Neural crest cell (in vitro differentiated cells): ENCODE measurements at places on chromosomes 3 and 15.
A peak's percentile ranks its signal among the peaks of the same experiment; 100 is the strongest.

DNA sequence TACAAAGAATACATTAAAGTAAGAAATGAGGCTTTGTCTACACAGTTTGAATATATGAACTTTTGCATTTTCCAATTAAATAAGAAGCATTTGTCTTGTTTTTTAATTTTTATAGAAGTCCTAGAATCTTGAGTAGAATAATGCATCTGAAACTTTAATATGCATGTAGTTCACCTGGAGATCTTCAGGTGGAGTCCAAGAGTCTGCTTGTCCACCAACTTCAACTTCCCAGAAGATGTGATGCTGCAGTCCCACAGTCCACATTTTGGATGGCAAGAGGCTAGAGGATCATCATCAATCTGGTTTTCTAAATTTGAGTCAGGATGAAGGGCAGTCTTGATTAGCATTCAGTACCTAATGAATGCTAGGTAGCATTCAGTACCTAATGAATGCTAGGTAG is 357.6 kb upstream of the SOX2 start:
- no peak for DNase-seq

- DNase-seq, result no peak
Measured at GRCh38 chr3:122810734-122811133, 15.9 kb downstream of the SLC49A4 start.

DNA sequence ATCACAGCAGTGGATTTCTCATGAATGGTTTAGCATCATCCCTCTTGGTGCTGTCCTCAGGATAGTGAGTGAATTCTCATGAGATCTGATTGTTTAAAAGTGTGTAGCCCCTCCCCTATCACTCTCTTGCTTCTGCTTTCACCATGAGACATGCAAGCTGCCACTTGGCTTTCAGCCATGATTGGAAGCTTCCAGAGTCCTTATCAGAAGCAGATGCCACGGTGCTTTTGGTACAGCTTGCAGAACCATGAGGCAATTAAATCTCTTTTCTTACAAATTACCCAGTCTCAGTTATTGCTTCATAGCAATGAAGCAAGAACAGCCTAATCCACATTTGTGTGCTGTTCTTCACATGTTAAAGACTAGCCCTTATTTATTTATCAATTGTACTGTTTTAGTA is 495.2 kb upstream of the EPHA6 start:
- no peak for DNase-seq

GRCh38 chr3:24521420-24522145 is 26.9 kb upstream of the THRB start:
- DNase-seq, result peak; percentile 30

- no peak for DNase-seq
Measured at GRCh38 chr3:4306860-4307259, 3.7 kb downstream of the SETMAR start.

GRCh38 chr15:39327005-39327730 is 253.7 kb upstream of the THBS1 start:
- no peak for DNase-seq

GRCh38 chr3:174102866-174103265 is 705.3 kb downstream of the NLGN1 start:
- DNase-seq, result no peak

- no peak for DNase-seq
Measured at GRCh38 chr3:23301819-23302218, 98.7 kb downstream of the UBE2E2 start.

DNA sequence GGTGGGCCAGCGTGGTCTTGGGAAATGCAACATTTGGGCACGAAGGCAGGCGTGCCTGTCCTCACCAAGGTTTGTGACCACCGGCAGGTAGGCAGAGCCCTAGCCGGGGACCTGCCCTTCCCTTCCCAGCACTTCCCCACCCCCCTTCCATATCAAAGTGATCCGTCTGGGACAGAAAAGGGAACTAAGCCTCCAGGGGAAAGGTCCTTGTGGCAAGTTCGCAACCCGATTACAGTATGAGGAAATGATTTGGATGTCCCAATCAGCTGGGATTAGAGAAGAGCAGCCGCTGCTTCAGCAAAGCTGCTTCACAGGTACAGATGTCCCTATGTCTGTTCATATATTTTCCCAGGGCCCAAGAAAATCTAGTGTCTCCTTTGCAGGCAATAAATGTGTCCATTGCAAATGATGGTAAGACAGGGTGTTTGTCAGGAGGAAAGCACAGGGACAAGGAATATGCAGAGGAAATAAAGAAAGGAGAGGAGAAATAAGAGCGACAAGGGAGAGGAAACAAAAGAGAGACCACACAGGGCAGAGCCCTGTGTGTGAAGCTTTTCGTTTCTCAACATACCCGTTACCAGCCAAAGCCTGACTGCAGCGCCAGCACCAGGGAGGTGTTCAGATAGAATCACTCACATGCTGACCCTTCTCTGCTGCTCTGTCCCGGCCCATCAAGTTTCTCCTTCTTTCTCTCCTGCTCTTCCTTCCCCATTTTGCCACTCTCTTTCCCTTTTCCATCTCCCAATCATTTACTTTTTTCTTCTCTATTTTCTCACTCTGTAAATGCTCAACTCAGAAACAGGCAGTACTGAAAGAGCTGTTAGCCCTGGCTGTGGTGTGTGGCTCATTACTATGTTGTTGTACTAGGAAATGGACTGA is 17.4 kb upstream of the SECISBP2L start:
- DNase-seq, result no peak

- peak; percentile 58 for DNase-seq
Measured at GRCh38 chr15:55587321-55588069, 650 bp downstream of the PYGO1 start.

- DNase-seq, result no peak
Measured at GRCh38 chr3:10333349-10333650, 12.4 kb upstream of the SEC13 start.

DNA sequence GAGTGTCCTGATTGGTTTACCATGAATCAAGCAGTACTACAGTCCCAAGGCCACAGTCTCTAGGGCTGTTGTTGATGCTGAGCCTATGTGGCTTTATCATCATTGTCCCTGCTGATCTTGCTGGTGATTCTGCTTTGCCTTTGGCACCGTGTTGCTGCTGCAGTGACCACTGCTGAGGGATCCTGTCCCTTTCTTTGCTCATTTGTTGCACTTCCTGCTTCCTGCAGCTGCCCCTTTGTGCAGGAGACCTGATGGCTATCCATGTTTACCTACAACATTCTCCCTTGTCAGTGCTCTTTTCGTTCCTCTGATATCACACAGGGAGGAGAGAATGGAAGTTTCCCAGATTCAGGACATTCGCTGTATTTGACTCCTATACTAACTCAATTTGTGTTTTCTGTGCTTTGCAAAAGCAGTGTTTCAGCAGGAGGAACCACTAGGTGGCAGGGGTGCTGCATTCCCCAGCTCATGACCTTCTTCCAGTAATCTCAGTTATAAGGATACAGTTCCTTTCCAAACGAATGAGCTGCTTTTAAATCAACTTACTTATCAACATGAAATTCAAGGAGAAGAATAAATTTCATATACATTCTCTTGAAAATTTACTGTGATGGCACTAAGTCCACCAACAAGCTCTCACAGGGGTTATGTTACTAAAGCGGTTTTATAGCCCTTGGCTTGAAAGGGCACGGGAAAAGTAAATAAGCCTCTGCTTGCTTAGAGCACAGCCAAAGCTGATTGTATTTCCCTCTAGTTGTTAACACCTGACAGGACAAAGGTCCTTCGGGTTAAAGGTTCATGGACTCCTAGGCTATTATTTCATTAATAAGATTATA is 9.7 kb upstream of the THUMPD3 start:
- DNase-seq, result peak; percentile 59

DNA sequence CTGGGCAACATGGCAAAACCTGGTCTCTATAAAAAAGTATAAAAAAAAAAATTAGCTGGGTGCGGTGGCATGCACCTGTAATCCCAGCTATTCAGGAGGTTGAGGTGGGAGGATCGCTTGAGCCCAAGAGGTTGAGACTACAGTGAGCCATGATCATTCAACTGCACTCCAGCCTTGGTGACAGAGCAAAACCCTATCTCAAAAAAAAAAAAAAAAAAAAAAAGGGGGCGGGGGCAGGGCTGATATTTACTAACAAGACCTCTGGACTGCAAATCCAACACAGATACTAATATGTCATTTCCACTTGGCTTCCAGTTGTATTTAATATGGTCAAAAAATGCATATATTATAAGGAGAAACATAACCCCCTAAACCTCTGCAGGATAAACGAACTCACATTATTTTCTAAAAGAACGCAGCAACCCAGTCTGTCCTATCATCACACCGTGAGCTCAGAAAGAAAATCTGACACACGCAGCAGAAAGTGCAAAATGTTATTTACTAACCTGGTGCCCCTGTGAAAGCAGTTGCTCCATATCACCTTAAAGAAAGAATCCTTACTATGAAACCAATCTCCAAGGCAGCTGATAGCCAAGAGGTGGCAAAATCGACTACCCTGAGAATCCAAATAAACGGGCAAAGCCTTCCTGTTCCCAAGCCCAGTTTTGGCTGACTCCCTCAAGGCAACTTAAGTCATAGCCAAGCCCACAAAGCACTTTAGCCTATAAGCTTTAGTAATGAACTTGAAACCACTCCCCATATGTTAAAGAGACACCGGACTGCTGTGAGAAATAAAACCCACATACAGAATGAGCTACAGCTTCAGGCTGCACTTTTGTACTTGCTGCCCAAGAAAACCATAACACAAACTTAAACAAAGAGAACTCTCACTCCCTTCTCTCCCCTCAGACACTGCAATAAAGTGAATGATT is 39.3 kb downstream of the PLD1 start:
- no peak for DNase-seq

DNA sequence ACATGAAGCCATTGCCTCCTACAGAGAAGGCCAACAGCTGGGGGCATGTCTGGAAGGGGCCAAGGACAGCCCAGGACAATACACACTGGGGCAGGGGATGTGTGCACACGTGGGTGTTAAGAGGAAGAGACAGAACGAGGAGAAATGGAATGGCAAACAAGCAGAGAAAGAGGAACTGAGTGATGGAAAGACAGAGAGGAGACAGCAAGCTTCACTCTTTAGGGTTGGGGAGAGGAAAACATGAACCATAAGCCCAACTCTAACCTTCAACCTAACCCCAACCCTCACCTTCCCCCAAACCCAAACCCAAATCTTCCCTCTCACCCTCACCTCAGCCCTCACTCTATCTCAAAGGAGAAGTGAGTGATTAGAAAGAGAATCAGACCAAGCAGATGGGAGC is 11.9 kb upstream of the PARL start:
- DNase-seq, result no peak

GRCh38 chr3:30370681-30371271 is 235.6 kb upstream of the TGFBR2 start:
- no peak for DNase-seq

DNA sequence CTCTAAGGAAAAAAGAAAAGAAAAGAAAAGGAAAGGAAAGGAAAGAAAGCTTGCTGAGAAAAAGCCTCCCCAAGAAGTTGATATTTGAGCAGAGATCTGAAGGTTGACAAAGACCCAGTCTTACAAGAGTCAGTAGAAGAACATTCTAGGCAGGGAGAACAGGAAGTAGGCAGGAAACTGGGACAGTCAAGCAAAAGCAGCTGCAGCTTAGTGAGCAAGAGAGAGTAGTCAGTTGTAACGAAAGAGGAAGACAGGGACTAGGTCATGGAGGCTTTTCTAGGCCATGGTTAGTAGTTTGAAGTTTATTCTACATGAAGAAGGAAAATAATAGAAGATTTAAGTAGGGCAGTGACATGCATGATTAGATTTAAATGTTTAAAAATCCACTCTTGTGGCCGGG is 31.8 kb upstream of the KLHL6 start:
- no peak for DNase-seq

DNA sequence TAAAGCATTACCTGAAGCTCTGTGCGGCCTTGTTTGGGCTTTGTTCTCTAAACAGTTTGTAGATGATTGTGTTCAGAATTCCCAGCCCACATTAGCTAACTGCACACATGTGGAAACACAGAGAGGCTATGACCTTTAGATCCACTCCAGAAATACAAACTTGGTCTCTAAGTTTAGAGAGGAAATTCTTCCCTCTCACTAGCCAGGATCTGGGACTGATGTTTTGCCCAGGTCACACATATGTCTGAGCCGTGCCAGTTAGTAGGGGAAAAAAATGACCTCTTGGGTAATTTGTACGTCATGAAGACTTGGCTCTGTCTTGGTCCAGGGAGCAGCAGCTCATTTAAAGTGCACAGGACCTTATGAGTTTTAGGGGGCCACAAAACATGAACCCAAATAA is 223.1 kb downstream of the RBMS3 start:
- no peak for DNase-seq
